Lung microvascular endothelial cell (primary cell): ENCODE measurements at places on chromosomes 4 and X. TPM values are rescaled to one million over a fixed set of nuclear protein-coding genes. Genes with fewer than 3 reads are reported as not detected.

DNA sequence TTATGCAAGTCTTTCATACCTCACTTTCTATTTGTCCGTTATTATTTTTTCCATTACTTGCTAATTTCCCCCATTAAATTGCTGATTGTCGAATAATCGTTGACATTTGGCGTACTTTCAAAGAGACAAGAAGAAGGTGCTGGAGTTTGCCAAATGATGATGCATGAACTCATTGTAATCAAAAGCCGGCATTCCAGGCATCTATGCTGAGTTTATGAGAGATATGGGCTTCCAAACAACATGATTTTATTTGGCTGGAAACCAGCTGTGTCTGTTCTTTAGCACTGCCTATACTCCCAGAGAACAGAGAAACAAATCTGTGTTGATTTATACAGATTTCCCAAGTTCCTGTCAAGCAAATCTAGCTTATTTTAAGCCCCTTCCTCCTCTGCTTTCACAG, 80.8 kb upstream of the RPS6KA3 start:
- DNase-seq = no peak

DNA sequence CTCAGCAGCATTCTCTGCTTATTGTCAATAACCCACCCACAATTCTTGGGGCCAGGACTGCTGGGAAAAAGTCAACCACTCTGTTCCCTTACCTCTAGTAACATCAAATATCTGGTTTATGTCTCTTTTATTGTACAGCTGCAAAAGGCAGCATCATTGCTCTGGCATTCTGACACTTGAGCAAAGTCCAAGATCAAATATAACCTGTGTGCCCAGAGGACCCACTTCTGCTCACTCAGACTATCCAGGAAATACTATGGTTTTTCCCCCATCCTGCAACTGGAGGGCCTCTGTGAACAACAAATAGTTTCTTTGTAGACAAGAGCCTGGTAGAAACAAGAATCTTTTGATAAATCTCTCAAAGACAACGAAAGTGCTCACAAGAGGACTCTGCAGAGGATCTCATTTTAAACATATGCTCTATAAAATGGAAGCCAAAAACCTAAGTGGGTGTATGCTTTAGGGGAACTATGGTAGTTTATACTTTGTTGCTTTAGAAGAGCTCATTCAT, 154.7 kb downstream of the RAB28 start:
- DNase-seq = no peak

DNA sequence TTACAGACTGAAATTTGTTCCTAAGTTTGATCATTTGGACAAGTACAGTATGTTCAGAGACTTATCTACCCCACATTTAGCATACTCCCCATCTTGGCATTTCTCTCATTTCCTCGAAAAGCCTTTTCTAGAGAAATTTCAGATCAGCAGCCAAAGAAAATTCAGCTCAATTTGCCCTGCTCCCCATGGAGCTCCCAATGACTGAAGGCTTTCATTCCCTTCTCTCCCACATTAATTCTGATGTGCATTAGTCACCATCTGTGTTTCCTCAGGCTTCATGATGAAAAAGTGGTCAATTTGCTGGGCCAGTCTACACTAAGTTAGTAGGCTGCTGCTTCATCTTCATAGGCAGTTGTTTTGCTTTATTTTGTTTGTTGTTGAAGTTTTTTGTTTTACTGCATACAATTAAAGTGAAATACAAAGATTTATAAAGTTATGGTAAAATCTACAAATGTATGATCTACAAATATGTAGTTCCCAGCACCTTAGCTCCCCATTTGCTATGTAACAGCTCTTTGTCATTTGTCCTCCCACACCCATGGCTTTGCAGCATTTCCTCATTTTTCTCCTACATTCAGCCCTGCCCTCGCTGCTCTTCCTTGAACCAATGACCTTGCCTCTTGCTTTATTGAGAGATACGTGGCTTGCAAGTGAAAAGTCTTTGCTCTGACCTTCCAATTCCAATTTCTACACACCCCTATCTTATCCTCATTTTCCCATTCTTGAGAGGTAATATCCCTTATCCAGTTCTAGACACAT, 193.9 kb downstream of the ANAPC10 start:
- peak; percentile 24 for DNase-seq

GRCh38 chrX:146451136-146451535, 358.4 kb upstream of the CXorf51B start:
- no peak for DNase-seq

GRCh38 chr4:100695039-100695654, 177.3 kb upstream of the EMCN start:
- peak; percentile 1 for DNase-seq

DNA sequence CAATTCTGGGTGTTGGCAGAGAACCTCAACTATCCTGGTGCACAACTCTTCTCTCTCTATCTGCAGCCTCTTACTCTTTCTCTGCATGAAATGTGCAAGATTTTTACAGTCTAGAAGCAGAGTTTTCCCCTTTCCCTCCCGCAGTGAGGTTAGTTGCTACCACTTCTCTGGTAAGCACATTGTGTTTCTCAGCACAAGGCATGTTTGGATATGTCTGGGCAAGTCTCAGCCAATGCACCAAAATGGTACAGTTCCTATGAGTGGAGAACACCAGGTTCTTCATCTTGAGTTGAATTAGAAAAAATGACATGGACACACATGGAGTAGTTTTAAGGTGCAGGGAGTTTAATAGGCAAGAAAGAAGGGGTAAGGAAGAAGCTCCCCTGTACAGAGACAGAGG, 187.0 kb downstream of the CCNG2 start:
- no peak for DNase-seq

GRCh38 chrX:55787727-55788126, 70.2 kb downstream of the RRAGB start:
- no peak for DNase-seq

DNA sequence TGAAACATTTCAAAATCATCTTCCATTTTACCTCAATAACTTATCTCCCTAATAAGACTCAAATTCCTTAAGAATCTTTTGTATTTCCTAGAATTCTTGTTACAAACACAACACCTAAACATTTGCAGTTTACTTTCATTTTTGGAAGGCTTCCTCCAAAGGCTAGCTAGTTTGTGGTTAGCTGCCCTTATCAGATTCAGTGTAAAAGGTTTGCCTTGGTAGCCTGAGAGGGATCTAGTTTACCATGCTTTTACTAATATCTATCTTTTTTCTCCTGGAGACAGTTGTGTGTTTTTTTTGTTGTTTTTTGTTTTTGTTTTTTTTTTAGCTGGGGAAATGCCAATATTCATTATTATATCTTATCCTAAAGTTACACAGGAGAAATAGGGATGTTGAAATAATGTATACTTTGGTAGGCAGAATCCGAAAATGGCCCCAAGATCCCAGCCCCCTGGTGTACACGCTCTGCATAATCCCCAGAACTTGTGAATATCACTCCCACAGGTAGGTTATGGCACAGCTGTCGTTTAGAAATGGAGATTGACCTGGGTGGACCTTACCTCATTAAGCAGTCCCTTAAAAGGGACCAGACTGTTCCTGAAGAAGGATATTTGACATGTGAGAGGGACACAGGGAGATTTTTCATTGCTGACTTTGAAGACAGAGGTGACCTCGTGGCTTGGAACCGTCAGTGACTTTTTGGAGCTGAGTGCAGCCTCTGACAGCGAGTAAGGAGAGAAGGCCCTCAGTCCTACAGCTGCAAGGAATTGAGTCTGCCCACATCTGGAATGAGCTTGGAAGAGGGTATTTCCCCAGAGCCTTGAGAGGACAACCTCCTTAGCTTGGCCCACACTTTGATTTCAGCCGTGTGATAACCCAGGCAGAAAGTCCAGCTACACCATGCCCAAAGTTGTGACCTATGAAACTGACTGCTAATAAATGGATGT, 33.4 kb downstream of the SEPTIN11 start:
- DNase-seq = no peak

DNA sequence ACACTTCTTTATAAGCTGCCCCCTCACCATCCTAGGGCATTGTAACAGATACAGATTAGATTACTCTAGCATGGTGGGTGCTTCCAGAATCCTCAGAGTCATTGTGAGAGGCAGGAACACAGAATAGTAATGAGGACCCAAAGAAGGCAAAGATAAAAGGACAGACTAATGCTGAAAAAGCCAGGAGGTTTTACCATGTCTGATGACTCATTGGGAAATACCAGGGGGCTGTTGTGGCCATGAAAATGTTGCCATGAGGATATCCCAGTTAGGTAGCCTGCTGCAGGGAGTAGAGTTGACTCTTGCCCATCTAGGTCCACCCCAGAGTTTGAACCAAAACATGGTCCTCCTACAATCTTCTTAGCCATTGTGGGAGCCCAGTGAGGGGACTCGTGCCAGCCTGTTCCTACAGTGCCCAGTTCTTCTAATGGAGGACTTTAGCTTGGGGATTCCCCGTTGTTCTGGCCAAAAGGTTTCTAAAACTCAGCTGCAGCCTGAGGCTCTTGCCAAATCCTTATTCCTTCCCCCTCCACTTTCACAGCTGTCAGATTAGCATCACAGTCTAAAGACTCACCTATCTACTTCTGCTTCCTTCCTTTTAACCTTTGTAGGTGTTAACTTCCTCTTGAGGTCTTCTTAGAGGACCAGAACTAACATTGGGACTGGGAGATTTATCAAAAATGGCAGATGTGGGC, 586.0 kb upstream of the AADAT start:
- no peak for DNase-seq

GRCh38 chr4:83012200-83012686, 1.6 kb upstream of the LIN54 start:
- peak; percentile 52 for DNase-seq

GRCh38 chrX:683576-683975, 53.0 kb downstream of the SHOX start:
- DNase-seq = no peak

GRCh38 chr4:174334628-174335027, 50.9 kb downstream of the CEP44 start:
- DNase-seq = no peak

DNA sequence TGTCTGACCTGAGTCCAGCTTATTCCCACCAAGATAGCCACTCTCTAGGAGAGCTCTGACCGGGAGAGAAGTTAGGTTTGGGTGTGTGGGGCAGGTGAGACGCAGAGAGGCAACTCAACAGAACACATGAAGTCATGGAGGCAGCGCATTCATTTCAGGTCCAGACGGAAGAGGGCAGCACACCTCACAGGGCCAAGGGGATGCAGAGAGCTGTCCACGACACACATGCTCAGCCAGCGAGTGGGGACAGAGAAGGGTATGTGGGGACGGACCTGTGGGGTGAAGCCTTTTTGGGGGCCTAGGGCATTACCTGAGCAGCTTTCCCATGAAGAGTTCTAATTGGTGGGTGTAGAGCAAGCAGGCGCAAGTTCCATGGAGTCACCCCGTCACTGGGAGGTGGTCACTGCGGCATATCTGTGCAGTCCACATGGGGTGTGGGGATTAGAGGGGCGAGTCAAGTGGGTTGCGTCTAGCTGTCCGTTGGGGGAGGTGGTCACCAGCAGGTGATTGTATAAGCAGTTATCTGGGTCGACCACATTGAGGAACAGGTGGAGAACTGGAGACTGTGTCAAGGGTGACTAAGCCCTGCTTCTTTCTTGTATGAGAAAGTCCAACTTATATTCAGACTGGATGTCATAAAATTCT, 24.3 kb upstream of the UXT start:
- no peak for DNase-seq

DNA sequence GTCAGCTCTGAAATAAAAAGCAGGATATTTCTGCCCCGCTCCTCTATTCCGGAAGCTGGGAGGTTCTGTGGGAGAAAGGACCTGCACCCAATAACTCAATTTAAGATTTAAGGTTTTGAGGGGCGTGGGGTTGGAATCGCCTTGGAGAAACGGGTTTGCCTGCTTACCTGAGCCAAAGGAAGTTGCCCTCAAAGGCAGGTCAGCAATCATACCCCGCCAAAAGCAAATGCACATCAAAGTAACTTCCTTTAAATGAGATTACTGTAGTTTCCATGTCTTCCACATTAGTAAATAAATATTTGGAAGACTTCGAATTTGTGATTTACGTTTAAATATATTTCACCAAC, 978 bp upstream of the HS3ST1 start:
- DNase-seq = no peak

- no peak for DNase-seq
These were observed 22.4 kb downstream of the STARD8 start for GRCh38 chrX:68669871-68670270.

GRCh38 chrX:850471-850916, 219.9 kb downstream of the SHOX start:
- no peak for DNase-seq

The CXorf49 gene
- total RNA-seq = not detected in 2 replicates

The H2BW1 gene
- total RNA-seq = not detected in 2 replicates

The DRP2 gene
- total RNA-seq = 0.22 TPM in 1 of 2 replicates, not detected in the other

The MED12 gene
- total RNA-seq = 23.8 and 30.0 TPM in 2 replicates

The OPRPN gene
- not detected in 2 replicates for total RNA-seq

The HS3ST1 gene
- 1.3 and 2.2 TPM in 2 replicates for total RNA-seq

The TRIM60 gene
- not detected in 2 replicates for total RNA-seq

The DHRSX gene
- 14.4 and 23.6 TPM in 2 replicates for total RNA-seq

The PYURF gene
- total RNA-seq = 75.0 and 77.6 TPM in 2 replicates

The UGT2B28 gene
- not detected in 2 replicates for total RNA-seq
